ENCODE measurements at places on chromosomes 3 and 15.
A peak's percentile ranks its signal among the peaks of the same experiment; 100 is the strongest.

DNA sequence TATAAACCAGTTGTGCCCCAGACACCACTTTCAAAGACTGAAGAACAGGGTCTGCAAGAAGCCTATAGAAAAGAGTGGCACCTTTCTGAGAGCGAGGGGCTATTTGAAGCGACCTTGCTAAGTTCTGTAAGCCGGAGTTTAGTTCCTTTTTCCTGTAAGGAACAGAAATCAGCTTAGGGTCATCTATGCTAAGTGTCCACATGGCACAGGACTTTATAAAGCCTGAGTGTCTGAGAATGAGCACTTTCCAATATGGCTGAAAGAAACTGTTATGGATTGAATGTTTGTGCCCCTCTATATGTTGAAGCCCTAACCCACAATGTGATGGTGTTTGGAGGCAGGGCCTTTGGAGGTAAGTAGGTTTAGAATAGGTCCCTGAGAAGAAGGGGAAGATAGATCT, 4.0 kb upstream of the A4GNT start:
- DNase-seq, result no peak

DNA sequence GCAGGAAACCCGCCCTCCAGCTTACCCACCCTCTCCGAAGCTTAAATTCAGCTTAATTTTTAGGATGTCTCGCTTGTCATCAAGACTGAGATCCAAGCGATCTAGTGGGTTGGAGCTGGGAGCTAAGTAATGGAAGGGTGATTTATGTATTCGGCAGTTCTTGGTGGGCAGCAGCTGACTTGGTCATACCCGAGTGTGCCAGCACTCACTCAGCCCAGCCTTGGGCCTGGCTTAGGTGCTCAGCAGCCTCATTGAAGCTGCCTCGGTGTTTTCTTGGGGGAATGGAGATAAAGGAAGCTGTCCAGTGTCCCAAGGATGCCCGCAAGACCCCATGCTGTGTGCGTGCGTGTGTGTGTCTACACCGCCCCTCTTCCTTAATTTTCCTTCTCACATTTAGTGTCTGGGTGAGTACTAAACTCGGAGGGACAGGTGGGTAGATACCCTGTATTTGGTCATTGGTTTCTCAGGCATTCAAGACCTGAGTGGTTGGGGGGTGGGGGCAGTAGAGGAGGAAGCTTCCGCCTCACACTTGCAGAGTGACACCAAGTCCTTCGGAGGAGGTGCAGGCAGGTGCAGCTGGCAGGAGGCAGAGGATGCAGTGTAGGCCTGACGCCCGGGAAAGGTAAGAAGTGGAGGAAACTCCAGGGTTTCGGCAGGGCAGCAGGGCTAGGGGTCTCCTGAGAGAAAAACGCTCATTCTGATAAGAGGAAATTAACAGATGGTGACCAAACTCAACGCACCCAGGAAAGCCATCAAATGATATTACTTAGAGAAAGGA, 92.8 kb downstream of the PCSK6 start:
- no peak for DNase-seq

DNA sequence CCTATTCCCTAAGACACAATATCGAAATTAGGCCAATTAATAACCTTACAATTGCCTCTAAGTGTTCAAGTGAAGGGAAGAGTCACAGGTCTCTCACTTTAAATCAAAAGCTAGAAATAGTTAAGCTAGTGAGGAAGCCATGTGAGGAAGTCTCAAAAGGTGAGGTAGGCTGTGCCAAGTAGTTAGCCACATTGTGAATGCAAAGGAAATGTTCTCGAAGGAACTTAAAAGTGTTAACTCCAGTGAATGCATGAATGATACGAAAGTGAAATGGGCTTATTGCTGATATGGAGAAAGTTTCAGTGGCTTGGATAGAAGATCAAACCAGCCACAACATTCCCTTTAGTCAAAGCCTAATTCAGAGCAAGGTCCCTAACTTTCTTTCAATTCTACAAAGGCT, 59.1 kb downstream of the KLF13 start:
- no peak for DNase-seq

GRCh38 chr3:159775372-159775961, 213.2 kb upstream of the IL12A start:
- no peak for DNase-seq

DNA sequence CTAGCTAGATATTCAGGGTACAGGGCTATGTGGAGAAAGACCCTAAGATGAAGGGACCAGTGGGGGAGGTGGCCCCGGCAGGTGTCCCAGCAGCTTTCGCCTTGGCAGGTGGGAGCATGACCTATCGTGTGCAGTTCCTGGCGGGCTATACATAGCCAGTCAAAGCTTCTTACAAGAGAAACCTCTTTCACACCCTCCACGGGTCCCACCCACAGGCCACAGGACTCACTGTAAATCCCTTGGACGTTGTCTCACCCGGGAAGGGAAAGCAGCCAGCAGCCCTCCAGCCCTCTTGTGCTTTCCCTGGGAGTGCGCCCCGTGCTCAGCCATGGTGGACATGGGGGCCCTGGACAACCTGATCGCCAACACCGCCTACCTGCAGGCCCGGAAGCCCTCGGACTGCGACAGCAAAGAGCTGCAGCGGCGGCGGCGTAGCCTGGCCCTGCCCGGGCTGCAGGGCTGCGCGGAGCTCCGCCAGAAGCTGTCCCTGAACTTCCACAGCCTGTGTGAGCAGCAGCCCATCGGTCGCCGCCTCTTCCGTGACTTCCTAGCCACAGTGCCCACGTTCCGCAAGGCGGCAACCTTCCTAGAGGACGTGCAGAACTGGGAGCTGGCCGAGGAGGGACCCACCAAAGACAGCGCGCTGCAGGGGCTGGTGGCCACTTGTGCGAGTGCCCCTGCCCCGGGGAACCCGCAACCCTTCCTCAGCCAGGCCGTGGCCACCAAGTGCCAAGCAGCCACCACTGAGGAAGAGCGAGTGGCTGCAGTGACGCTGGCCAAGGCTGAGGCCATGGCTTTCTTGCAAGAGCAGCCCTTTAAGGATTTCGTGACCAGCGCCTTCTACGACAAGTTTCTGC, 15.0 kb downstream of the GRK7 start:
- DNase-seq, result no peak

DNA sequence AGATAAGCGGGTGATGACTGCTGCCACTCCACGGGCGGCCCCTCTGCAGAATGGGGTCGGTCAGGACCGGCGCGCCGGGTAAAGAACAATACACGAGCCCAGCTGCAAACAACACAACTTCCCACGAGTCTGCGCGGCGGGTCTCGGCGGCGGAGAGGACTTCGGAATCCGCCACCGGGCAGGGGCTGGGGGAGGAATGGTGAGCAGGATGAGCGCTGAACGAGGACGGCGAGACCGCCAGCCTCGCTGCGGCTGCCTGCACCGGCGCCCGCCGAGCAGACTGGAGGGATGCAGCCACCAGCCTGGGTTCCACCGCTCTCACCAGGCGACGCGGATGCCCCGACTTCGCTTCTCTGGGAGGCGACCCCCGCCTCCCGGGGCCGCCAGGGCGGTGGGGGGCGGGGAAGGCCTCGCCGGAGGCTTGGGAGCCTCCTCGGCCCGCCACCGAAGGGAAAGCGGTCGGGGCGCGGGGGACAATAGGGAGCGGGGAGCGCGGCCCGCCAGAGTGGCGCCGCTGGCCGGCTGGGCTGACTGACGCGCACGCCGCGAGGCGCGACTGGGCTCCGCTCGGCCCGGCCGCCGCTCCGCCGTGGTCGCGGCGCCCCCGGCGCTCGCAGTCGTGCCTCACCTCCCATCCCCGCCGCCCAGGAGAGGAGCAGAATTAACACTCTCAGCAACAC, 515 bp downstream of the ADAM10 start:
- DNase-seq, result peak; percentile 12

- no peak for DNase-seq
Measured at GRCh38 chr3:32571192-32571485, 481 bp upstream of the DYNC1LI1 start.

DNA sequence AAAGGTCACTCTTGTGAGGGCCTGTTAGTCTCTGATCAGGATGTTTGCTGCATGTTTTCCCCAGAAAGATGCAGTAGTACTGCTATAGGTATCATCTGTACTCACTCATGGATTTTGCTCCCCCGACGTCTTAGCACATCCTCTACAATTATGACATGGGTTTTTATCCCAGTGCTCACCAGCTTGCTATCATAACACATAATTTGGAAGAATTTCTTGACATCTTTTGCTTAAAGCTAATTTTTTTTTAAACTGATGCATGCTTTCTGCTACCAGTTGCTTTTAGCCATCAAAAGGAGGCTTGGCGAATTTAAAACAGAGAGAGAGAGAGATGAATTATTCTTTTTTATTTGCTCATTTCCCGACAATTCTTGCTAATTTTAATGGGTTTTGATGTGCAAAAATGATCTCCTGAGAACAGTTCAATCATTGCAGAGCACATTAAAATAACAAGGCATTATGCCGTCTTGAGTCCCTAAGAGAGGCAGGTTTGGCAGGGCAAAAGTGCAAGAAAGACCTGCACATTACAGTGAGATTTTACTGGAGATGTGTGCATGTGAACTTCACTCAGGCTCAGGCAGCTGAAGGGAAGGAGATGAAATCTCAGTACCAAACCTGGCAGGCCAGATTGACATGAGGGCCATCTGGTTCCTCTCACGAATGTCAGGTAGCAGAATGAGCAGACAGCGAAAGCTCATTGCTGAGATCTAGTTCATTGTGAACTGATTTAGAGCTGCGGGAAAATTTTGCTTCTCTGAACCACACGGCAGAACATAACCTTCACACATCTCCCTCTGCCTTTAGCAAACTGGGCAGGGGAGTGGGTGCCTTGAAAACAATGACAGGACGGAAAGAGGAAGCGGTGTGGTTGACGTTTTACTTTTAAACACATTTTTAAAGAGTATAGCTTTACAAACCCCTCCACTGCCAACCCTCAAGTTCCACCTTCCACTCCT, 25.9 kb upstream of the GOLGA8B start:
- DNase-seq, result no peak

DNA sequence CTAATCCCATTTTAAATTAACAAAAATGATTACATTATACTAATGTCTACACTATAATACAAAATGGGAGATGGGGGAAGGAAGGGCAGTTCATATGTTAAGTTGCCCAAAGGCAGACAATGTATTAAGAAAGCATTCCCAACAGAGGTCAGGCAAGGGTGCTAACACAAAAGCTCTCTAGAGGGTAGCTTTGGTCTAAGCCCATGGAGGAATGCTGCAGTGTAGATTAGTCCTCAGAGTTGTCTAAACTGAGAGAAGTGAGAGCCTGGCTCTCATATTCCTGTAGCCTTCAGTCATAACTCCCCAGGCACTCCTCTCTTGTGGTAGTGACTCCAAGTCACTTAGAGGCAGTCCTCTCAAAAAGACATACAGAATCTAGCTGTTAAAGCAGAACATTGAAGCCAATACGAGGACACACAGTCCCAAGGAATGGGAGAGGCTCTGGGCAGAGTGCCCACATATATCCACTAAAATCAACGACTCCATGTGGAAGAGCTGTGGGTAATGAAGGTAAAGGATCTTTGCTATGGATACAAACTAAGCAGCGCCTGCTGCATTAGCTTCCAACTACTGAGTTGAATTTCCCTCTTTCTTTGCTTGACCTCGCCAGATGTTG, 14.5 kb downstream of the NEK10 start:
- DNase-seq, result no peak

DNA sequence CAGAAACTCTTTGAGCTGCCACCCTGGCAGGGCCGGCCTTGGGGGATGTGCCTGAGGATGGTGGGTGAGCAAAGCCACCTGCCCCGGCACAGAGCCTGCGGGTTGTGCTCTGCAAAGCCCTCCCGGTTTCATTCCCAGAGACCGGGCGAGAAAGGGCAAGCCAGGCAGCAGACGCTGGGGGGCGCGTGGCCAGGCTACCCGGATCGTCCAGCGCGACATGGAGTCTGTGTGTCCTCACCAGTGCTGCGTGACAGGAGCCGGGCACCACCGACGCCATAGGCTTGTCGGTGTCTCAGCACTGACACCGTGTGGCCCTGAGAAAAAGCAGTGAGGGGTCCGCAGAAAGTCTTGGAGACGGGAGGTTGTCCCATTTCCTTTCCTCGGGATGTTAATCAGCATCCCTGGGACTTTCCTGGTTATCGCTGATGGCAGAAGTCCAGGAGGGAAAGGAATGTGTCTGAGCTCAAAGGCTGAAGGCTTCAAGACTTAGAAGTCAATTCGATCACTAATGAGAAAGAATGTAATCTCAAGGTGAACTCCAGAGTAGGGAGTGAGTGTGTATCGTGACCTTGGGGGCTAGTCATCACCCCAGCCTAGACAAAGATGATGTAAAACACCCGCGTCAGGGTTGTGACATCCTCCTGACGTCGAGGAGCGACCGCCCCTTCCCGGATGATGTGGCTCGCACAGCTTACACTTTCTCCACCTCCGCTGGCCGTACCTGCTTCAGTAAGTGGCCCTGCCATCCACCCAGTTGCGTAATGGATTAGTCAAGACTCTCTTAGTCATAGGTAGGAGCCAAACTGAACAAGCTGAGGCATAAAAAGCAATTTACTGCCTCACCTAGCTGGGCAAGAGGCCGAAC, 36.3 kb upstream of the PLA2G4E start:
- peak; percentile 69 for DNase-seq

- no peak for DNase-seq
Measured at GRCh38 chr3:113228498-113229286, 17.3 kb downstream of the BOC start.

DNA sequence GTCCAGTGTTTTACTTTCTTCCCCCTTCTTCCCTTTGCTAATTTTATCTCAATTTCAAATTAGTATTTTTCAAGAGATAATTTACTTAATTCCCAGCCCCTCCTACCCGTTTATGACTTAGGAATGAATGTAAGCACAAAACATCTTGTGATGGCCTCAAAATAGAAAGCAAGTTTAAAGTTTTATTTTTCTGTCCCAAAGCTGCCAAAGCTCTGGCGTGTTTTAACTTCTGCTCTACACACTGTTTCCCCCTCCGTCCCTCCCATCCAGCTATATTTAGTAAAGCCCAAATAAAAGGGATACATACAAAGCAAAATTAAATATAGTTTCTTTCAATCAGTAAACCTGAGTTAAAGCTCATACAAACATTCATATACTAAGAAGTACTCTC, 59.9 kb downstream of the IGF2BP2 start:
- no peak for DNase-seq

DNA sequence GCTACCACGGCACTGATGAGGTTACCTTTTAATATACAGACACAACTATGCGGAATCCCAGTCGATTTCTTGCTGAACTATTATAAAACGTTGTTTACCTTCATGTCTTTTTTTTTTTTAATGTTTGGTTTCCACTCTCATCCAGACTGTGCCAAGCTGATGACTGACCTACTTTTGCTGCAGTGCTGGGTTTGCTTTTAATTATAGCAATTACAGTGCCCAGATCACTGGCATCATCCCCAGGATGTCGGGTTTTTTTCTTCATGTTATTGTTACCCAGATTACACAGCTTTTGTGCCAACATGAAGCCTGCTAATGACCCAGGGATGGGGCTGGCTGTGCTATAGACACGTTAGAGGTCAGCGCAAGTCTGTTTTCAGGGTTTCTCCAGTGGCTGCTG, 294.0 kb upstream of the ATP10A start:
- no peak for DNase-seq

DNA sequence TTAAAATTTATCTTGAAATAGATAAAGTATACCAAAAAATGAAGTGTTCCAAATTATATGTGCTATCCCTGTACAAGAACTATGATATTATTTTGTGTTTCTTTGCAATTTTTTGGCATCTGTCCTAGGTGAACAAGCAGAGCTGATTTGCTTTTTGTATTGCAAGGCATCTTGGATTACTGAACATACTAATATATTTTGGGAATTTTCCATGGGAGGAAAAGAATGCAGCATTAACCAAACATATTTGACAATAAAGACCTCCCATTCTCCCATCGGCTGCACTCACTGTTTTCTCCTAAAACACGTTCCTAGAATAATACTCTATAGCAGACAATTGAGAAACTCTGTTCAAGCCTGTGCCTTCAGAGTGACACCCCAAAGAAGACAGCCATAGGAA, 265.1 kb upstream of the ALCAM start:
- DNase-seq, result no peak

- DNase-seq, result no peak
Measured at GRCh38 chr15:74517096-74517495, 23.9 kb upstream of the ARID3B start.

Measured in CD4-positive, alpha-beta T cell treated with Interferon alpha-2 for 1 hour (primary cell).